SK-N-SH (cell line): ENCODE measurements at places on chromosomes 4 and X.
A peak's percentile ranks its signal among the peaks of the same experiment; 100 is the strongest.

GRCh38 chr4:54819034-54819433, 161.3 kb downstream of the KIT start:
- no peak for DNase-seq

- no peak for DNase-seq
Observed at GRCh38 chr4:90979556-90979955, 852.4 kb downstream of the CCSER1 start.

DNA sequence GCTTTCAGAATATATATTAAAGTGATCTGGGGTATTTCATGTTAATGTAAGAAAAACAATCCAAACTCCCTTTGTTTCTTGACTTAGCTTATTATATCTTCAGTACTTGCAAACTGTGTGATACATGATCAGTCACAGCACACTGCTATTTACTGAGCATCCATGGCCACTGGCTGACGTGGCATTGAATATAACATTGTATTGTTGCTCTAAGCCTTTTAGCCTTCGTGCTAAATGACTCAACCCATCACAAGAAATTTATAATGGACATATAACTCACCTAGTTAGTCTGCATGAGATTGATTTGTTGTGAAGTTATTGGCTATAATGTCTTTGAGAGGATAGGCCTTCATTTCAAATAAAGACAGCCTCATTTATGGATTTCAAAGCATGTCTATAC, 642.6 kb downstream of the IL1RAPL1 start:
- DNase-seq = no peak

GRCh38 chr4:14529653-14530052, 472.6 kb upstream of the CPEB2 start:
- DNase-seq = no peak

GRCh38 chrX:99398545-99398944, 1011.5 kb downstream of the PCDH19 start:
- no peak for DNase-seq

- DNase-seq = no peak
Observed at GRCh38 chr4:184591070-184591677, 58.1 kb downstream of the CASP3 start.

DNA sequence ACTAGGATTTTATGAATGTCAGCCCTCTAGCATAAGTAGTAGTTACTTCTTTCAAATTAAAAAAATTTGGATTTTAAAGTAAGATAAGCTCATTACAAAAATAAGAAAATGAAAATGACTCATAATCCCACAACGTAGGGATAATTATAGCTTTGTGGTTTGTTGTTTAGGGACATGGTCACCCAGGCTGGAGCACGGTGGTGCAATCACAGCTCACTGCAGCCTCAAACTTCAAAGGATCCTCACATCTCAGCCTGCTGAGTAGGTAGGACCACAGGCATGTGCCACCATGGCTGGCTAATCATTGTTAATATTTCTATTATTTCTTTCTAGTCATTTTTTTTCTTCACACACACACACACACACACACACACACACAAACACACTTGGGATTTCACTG, 57.6 kb downstream of the PLAC1 start:
- DNase-seq = no peak

- no peak for DNase-seq
Observed at GRCh38 chr4:109408711-109409110, 24.9 kb upstream of the SEC24B start.

DNA sequence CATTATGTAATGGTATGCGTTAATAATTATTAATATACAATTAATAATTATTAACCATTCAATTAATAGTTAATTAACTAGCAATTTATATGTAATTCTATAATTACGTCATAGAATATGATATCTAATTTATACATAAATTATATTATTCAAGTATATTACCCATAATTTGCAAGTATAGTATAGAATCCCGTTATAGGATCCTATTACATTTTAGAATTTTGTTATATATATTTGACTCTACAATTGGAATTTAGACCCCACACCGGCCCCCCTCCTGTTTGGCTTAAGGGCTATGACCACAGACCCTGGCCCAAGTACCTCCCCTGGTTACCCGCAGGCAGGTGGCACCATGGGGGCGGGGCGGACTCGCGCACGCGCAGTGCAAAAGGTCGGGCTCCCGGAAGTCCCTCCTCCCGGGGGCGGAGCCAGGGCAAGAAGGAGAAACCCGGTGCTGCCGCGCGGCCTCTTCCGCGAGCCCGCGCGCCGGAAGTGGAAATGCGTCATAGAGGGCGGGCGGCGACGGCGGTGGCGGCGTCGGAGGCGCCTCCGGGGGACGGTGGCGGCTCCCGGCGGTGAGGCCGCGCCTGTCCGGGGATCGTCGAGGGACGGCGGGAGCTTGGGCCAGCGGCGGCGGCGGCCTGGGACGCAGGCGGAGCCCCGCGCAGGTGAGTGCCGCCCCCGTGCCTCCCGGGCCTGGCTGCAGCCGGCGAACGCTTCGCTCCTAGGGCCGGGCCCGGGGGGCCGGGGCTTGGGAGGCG, at the start of gene AKAP17A:
AKAP17A (plus strand) TSS at position 503 of the 761 bp plus-strand sequence. CDS start 1,859 bp downstream, outside the sequence.
- DNase-seq = peak; percentile 98

DNA sequence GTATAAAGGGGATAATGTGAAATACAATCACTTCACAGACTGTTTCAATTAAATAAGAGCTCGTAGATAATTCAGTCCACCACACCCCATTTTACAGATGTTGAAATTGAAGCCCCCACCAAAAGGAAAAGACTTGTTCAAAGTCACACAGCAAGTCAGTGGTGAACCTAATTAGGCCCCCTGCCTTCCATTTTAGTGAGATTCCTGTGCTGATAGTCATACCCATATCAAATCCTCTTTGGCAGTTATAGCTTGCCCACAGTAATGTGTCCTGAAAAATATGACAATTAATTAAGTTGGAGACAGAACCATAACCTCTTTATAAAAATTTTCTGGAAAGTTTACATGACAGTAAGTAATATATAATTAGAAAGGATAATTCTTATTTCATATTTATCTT, 58.0 kb downstream of the AR start:
- DNase-seq = no peak

- DNase-seq = no peak
Observed at GRCh38 chr4:180512801-180513475, 1730.3 kb upstream of the TENM3 start.

DNA sequence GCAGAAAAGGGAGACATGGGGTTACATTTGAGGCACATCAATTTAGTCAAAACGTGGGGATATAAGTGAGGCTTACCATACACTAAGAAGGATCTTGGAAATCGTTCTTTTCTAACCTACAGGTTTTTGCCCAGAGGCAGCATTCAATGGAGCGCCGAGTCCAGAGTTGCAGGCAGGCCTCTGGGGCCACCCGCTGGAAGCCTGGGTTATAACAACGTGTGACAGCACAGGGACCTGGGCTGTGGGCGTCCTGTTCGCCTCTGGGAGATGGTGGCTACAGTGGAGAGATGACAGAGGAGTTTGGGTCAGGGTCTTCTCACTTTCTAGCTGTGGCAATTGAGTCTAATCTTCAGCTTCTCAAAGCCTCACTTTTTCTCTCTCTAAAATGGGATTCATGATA, 53.9 kb downstream of the ENPP6 start:
- peak; percentile 84 for DNase-seq

- DNase-seq = no peak
Observed at GRCh38 chrX:150049647-150050046, 111.4 kb upstream of the EOLA2 start.
